DMS 273 treated with DMSO at 0.1 percent for 48 hours (cell line): ENCODE measurements at places on chromosomes 16 and 17.

- DNase-seq, result no peak
Observed at GRCh38 chr16:49204191-49204590, 77.4 kb downstream of the CBLN1 start.

GRCh38 chr16:48384520-48385252 lies 527 bp downstream of the SIAH1 start:
- peak; percentile 40 for DNase-seq

DNA sequence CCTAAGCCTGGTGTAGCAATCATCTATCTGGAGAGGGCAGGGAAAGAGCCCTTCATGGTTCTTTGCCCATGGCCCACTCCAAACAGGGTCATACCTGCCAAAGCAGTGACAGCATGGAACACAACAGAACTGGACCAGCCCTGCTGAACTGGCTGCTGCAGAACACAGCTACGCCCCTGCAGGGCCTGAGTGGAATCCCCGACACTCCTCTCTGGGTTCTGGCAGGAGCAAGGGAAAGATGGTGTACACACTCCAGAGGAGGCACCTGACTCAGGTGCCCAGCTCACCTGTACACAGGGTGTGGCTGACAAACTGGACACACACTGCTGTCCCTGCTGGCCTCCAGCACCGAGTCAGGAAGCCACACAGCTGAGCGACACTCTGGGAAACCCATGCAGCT lies 19.8 kb downstream of the MIEF2 start:
- no peak for DNase-seq

GRCh38 chr17:68019336-68019674 lies 16.2 kb upstream of the KPNA2 start:
- no peak for DNase-seq

- DNase-seq, result no peak
Observed at GRCh38 chr17:40058186-40058784, 4.1 kb upstream of the MED24 start.
